HCEC 1CT (cell line): ENCODE measurements at places on chromosomes 7 and 10.

DNA sequence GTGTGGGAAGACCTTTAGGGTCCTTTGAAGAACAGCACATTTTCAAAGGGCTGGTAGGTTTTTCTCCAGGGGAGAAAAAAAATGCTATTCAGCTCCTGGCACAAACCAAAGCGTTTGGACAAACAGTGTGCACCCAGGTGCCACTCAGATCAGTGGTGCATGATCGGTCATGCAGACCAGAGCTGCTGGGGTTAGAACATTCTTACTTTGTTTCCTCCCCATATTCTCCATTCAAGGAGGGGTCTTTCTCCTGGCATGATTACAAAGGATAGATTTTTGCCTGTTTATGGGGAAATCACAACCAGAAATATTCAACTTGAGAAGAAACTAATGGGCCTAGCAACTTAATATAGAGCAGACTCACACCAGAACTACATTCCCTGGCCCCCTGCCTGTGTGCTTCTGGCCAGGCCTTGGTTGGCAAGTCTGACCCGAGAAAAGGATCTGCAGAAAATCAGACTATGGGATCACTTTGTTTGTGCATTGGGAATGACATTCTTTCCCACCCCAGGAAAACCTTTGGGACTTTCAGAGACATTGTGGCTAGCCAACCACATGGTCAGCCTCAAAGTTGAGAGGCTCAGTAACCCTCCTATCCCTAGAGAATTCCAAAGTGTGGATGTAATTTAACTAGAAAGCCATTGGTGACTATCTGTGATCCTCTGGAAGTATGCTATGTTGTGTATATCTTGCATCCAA is 82.3 kb upstream of the FGL2 start:
- DNase-seq = no peak

DNA sequence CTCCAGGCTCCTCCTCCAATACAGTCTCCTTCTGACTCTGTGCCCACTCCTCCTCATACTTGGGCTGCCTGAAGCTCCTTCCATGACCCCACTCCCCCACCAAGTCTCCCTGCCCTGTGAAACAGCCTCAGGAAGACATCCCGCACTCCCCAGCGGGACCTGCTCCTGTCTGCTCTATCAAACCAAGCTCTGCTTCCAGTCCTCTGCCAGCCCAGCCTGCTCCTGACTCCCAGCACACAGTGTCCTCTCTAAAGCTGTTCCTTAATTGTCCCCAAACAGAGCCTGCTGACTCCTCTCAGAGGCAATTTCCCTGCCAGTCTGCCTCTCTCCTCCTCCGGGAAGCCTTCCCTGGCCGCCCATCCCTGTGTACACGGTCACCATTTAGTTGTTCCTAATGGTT is 9.9 kb downstream of the POLL start:
- DNase-seq = no peak

- DNase-seq = no peak
Measured at GRCh38 chr10:22315455-22316285, 518 bp upstream of the COMMD3 start.

DNA sequence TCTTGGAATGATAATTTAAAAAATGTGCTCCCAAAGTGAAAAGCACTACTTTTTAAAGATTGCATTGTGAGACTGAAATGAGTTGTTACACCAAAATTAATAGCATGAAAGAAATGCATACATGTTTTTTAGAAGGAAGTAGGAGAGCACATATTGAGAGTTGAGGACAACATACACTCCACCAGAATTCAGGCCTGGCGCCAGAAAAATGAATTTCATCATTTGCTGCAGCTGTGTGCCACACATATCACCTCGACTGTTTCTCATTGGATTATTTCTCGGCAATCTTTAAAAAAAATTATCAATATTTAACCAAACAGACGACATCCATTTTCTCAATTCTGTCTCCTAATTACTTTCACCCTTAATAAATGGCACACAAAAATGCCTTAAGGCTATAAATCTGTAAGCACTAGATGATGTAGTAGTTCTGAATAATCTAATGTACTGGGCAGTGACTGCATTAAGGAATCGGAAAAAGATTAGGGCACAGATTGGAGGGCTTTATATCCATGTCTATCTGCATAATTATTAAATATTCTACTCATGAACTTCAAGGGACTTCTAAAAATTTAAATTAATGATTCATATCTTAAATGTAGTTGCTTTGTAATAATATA is 590.4 kb downstream of the NXPH1 start:
- no peak for DNase-seq

DNA sequence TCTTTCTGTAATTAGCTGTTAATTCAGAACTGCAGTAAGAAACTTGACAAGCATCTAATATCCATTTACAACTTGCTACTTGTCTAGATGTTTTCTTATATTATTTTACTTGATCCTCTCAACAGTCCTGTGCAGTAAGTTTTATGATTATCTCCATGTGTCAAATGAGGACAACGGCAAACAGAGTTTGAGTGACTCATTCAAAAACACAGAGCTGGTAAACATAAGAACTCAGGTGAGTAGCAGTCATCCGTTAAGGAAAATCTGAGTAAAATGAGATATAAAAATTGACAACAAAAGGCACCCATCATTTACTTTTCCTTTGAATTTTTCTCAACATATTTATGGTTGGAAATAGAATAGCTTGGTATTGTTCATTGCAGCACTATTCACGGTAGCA is 19.0 kb upstream of the TARP start:
- no peak for DNase-seq

DNA sequence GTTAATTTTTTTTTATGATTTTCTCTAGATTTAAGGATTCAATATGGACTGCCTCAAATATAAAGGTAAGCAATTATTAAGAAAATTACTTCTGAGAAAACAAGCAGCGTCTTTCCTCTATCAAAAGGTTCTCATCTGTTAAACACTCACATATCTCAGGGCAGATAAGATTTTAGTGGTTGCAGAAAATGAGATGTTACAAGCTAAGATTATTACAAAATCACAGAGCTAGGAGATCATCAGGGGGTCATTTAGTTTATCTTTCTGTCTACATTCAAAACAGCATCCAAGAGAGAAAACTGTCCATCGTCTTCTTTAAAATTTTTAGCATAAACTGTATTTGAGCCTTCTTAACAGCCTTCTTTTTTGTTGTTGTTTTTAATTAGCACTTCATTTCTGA is 29.1 kb upstream of the RHOBTB1 start:
- no peak for DNase-seq

GRCh38 chr10:102395400-102396316 is at the start of gene NFKB2:
NFKB2 (plus strand) TSS chr10:102395705; CDS start chr10:102395960, 255 bp downstream.
- peak; percentile 78 for DNase-seq

GRCh38 chr7:65225422-65226006 is 148.1 kb upstream of the ZNF92 start:
- no peak for DNase-seq

DNA sequence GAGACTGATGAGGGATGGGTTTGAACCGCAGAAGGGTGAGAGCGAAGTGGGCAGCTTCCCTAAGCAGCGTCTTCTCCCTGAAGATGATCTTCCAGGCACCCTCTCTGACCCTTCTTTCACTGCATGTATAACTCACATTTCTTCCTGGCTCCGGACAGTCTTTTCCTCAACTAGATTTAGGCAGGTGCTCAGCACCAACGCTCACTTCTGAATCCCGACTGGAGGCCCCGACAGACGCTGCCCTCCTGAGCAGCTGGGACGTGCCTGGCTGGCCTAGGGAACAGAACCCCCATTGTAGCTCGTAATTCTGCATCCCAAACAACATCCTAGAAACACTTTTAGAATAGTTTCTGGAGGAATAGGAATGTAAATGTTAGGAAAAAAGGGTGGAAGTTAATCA is 206.6 kb downstream of the DIP2C start:
- no peak for DNase-seq

DNA sequence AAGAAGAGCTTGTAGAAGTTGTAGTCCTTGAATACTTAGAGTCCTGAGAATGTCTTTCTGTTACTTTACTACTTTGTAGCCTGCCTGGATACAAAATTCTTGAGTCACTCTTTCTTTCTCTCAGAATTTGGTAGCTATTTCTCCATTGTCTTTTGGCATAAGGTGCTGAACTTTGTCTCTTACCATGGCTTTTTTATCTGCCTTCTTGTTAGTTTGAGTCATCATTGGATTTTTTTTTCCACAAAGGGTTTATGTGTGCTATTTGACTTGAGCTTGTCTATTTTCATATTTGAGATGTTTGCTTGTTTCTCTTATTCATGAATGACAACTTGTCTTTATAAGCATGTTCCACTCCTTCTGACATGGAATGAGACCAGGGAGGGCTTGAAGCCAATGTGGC is 74.5 kb upstream of the EXOC6 start:
- DNase-seq = no peak

GRCh38 chr10:55137063-55137462 is 336.0 kb upstream of the PCDH15 start:
- DNase-seq = no peak

GRCh38 chr10:74674927-74675326 is 151.5 kb upstream of the KAT6B start:
- DNase-seq = no peak

- DNase-seq = no peak
Measured at GRCh38 chr10:13256627-13257026, 22.5 kb upstream of the UCMA start.

- DNase-seq = peak; percentile 22
Measured at GRCh38 chr10:91799612-91799975, 1.4 kb downstream of the TNKS2 start.

- no peak for DNase-seq
Measured at GRCh38 chr7:112129655-112130323, 76.4 kb downstream of the DOCK4 start.

GRCh38 chr7:82676777-82677463 is 233.3 kb upstream of the CACNA2D1 start:
- DNase-seq = no peak

GRCh38 chr10:79249186-79250121 is 97.8 kb upstream of the PPIF start:
- DNase-seq = no peak

DNA sequence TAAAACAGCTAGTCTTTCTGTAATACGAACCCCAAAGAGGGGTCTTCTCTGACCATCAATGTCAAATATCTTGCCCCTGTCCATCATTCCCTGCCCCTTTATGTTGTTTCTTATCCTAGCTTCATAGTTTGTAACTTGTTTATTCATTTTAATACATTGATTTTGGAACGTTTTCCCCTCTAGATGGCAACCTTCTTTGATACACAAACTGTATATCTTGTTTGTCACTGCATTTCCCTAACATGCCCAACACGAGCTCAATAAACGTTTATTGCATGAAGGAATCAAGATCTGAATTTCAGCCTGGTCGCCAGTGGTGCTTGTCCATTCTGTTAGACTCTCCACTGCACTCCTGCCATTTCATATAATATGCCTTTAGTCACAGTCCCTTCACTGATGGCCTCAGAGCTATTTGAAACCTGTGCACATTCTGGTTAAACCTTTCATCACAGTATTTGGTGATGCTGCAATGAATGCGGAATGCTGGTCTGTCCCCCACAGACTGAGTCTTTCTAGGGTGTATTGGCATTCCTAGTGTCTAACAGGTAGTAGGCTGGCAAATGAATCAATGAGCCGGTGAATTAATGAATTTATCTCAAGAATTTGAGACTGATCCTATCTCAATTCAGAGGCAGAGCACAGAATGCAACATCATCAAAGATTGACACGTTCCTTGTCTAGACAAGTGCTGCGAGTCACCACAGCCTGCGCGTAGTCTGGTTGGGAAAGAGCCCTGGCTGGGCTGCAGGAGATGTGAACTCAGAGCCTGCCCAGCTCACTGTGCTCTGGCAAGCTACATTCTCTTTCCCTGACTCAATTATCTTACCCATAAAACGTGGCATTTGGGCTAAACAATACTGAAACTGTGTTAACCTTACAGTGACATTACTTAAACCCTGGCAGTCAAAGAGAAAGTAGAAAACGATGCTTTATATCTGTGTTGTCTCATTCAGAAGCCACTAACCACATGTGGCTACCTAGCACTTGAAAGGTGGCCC is 55.2 kb upstream of the FRMD4A start:
- peak; percentile 78 for DNase-seq

GRCh38 chr10:78028438-78029268 is 662 bp downstream of the POLR3A start:
- DNase-seq = peak; percentile 15

GRCh38 chr7:117024811-117025210 is 71.5 kb downstream of the ST7 start:
- DNase-seq = no peak

DNA sequence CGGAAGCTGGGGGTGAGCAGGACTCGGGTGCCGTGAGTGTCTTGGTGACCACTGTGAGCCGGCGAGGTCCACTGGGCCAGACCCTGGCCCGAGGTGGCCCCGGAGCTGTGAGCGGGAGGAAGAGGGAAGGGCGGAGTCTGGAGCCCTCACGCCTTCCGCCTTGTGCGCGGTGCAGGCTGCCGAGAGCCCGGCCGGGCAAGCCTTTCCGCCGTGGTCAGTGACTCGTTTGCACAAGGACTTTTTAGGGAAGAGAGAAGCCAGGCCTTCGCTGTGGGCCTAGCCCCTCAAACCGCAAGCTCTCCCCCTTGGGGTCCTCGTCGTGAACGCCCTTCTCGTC is 40.9 kb upstream of the ZNF32 start:
- no peak for DNase-seq
